ENCODE measurements at places on chromosomes 16 and 17.

DNA sequence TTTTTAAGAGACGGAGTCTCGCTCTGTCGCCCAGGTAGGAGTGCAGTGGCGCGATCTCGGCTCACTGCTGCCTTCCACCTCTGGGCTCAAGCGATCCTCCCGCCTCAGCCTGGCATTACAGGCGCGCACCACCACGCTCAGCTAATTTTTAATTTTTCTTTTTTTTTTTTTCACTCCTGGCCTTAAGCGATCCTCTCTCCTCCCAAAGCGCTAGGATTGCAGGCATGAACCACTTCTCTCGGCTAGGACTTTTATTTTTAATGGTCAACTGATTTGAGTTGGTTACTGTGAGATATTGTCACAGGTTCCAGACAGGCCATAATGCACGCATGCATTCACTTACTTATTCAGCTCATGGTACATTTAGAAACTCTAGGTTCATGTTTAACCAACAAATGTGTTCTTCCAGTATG, 888 bp downstream of the PIGW start:
- no peak for DNase-seq

DNA sequence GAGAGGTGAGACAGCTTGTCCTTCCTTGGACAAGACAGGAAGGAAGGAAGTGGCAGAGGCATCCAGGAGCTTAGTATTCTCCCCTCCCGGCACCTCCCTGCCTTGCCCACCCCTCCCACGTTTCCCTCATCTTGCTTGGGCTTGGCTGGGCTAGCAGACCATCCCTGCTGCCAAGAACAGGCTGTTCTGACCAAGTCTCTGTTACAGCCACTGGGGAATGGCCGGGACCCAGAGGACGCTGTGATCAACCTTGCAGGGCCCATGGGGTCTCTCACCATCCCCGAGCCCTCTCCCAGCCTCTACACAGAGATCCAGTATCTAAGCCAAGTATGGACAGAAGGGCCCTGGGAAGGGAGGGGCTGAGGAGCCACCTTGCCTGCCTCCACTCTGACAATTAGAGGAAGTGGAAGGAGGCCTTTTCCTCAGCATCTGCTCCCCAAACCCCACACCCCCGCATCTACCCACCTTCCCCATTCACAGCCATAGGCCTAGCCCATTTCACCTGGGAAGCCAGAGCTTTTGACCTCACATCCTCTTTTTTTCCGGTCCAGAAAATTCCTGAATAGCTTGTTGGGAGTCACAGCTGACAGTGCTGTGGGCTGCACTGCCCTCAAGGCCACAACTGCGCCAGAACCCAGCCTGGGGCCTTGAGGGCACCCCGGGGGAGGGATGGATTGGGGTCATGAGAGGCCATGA, 14.1 kb downstream of the CD300LG start:
- DNase-seq: no peak

DNA sequence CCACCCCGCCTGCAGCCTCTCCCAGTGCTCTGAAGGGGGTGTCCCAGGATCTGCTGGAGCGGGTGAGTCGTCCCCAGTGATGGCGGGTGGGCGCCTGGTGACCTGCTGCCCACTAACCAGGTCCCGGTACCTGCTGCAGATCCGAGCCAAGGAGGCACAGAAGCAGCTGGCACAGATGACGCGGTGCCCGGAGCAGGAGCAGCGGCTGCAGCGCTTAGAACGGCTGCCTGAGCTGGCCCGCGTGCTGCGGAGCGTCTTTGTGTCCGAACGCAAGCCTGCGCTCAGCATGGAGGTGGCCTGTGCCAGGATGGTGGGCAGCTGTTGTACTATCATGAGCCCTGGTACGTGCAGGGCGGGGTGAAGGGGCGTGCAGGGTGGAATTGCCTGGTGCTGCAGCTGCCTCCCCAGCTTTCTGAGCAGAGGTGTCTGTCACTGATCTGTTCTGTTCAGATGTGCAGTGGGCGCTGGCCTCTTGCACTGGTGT, 3.6 kb downstream of the CDT1 start:
- no peak for DNase-seq

GRCh38 chr16:13866073-13866472, 53.9 kb upstream of the ERCC4 start:
- DNase-seq: no peak

GRCh38 chr16:86025706-86026105, 126.7 kb downstream of the IRF8 start:
- DNase-seq: no peak
